Colonic mucosa (tissue), 4 donors: ENCODE measurements at places on chromosomes 2 and 18. TPM values are rescaled to one million over a fixed set of nuclear protein-coding genes. Genes with fewer than 3 reads are reported as not detected.

ATP5F1A gene
- total RNA-seq, result 792 TPM

DYSF gene
- total RNA-seq, result 7.5 TPM

SIX3 gene
- total RNA-seq, result not detected

CCBE1 gene
- 0.27 TPM for total RNA-seq

VWC2L gene
- not detected for total RNA-seq
